ENCODE measurements at places on chromosomes 11 and 22.

DNA sequence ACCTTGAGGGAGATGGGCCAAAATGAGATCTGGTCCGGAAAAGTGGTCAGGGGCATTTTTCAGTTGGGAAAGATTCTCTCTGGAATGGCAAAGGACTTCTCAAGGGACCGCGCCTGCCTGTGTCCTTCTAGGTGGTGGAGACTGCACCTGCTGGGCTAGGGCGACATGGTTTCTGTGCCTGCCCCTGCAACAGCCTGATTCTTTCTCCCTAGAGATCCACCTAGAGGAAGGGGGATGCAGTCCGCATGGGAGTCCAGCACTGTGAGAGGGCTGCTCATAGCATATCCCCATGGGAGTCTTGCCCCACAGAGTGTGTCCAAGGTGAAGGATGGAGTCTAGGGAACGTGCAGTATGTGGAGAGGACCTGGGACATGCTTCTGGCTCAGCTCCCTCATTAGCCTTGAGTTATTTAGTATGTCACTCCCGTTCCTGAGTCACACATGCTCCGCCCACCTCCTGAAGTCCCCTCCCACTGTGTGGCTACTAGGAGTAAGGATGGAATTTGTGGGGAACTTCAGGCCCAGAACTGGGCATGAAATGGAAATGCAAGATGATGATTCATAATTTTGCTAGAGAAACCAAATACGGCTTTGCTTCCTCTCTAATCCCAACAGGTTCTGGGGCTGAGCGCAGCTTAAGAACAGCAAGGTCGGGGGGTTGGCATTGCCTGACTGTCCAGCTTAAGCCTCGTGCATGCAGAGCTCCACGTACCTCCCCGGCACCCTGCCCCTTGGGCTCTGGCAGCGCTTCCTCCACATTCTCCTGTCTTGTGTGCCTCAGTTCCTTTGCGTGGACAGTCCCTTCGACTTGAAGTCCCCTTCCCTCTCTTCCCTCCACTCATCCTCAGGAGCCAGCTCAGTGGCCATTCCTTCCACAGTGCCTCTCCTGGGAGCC, 35.0 kb downstream of the GRIK4 start:
- DNase-seq = no peak

- DNase-seq = peak; percentile 78
These were observed at the start of gene FBXO3 for GRCh38 chr11:33773987-33774735. Gene FBXO3 (minus strand): TSS chr11:33774520. CDS start chr11:33774497, 23 bp downstream.

GRCh38 chr11:33514079-33514925, 186.3 kb downstream of the C11orf91 start:
- DNase-seq = no peak

- DNase-seq = peak; percentile 36
These were observed 70.7 kb upstream of the AKIP1 start for GRCh38 chr11:8839957-8840945.

DNA sequence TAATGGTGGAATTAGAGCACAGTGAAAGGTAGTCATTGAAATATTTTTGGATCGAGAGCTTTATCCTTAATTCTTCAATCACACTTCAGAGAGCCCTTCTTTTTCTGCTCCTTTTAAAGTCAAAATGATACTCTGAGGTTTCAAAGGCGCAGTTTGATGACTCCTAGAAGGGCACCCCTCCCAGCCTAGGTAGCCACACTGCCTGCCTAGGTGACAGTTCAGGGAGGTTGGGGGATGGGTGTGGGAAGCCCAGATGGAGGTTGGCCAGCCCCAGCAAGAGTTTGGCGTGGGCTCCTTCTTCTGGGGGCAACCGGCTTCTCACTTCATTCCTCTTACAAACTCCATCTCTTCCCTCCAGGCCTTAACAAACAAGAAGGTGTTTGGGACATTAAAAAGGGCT, 28.6 kb upstream of the PHF21A start:
- no peak for DNase-seq

DNA sequence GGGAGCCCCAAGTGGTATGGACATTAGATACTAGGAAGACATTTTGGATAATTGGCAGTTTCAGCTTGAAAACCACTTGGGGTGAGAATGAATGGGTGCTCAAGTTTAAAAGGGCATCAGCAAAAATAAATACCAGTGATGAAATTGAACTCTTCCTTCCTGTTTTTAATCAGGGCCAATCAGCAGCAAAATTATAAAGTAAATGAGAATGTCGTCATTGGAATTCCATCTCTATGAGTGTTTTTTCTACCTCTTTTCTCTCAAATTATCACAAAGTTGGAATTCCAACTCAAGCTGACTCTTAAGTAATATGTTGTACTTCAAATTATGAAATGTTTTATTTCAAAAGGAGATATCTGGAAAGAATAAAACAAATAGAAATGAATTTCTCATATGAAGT, 730.6 kb downstream of the METTL15 start:
- DNase-seq = peak; percentile 40

- no peak for DNase-seq
These were observed 399.4 kb downstream of the NXPE2 start for GRCh38 chr11:115077740-115078139.

- DNase-seq = no peak
These were observed 22.0 kb downstream of the IFT27 start for GRCh38 chr22:36753916-36754315.

DNA sequence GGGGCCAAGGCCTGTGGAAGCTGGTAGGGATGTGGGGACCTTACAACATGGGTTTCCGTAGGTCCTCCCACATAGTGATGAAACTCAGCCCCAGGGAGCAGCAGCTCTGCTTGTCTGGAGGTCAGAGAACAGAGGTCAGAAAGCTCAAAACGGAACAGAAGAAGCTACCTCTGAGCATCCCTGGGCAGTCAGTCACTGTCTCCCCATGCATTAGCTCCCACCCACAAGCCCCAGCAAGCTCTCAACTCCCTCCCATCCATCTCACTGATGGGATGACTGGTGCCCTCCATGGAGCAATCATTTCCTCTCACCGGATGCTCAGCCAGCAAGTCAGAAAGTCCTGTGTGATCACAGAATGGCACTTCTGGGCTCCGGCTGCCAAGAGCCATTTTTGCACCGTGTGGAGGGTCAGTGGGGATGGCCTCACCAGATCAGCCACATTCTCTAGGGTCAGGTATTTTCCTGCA, 1.9 kb downstream of the TPP1 start:
- DNase-seq = no peak

GRCh38 chr11:13786688-13787087, 118.2 kb downstream of the FAR1 start:
- DNase-seq = peak; percentile 56

DNA sequence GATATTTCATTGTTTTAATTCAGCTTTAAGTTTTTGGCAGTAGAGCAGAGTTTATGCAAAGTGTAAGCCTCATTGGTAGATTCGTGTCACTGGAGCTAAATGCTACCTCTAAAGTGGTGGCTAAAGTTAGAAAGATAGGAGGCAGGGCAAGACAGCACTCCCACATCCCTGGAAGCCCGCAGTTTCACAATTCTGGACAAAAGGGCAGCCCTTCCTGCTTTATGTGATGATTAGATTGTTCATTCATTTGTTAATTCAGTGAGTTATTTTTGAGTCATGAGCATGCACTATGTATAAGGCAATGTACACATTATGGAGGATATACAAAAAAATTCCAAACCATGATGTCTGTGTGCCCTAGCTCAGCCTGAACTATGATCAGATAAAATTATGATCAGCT, 52.1 kb upstream of the EIF3M start:
- DNase-seq = no peak

GRCh38 chr11:112977755-112978154, 16.5 kb downstream of the NCAM1 start:
- no peak for DNase-seq

DNA sequence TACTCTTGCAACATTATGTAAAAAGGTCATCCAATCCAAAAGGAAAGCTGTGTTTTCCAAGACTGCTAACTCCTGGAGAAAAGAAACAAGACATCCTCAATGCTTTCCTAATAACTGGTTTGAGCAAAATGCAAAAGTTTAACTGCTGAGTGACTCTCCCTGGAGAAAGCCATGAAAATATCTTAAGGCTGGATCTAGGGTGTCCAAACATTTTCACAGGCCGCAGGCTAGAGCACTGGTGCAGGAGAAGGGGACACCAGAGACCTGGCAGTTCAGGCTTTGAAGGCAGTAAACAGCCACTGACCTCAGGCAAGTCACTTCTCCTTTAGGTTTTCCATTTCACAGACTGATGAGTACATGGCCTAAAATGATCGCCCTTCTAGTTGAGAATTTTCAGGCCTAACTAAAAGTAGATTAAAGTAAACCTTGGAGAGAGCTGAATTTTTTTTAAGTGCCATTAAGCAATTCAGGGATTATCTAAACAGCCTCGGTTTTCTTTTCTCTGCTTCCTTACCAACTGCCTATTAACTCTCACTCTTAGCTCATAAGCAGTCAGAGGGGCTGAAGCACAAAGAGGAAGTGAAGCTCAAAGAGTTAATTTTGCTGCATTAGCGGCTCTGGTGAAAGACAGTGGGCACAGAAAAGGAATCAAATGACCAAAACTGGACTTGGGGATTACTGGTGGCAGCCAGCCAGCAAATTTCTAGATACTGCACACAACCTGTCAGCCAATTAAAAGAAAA, 2.3 kb downstream of the CHKA start:
- no peak for DNase-seq

GRCh38 chr11:11477695-11478420, 124.8 kb upstream of the CSNK2A3 start:
- DNase-seq = no peak
